ENCODE measurements at places on chromosomes 2 and 18.

- DNase-seq, result no peak
Measured at GRCh38 chr2:152335016-152335725, at the start of gene FMNL2. Gene FMNL2, plus strand, starts transcription at chr2:152335174.

DNA sequence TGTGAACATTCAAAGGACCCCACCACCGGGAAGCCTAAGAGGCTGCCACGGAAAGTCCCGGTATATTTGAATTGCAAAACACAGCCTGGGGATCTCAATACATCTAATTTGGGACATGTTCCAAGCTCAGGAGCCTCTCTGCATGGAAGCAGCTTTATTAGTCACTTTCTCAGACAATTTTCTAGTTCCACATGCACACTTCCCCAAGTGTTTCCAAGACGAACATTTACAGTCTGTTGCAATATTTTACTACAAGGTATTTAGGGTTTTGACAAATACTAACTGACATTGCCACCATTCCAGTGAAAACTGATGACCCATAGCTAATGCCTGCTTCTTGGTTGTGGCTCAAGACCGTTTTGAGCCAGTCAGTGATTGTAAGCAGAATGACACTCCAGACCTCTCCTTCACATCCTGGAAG is 145.3 kb downstream of the NCKAP5 start:
- DNase-seq, result no peak

DNA sequence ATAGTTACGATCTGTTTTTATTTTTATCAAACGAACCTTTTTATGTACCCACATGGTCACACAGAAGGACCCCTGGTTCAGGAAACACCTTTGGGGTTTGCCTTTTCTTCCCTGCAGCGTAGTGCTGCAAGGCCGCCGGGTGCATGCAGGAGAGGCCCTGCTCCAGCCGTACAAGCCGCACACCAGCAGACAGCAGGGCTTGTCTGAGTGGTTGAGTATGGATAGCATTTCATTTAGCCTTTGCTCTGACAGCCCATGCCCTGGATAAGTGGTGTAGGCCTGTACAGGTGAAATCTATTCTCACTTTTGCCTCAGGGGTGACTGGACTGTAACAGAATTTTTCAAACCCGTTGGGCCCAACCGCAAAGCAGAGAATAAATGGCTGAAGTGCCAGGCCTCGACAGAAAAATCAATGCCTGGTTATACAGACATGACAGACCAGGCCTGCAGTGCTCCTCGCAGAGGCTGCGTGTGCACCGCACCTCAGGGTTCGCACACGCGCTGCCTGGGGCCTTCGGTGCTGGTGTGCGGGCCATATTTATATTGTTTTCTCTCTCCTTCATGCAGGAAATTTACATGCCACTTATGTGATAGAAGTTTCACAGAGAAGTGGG is 279.1 kb downstream of the ZNF407 start:
- DNase-seq, result no peak

DNA sequence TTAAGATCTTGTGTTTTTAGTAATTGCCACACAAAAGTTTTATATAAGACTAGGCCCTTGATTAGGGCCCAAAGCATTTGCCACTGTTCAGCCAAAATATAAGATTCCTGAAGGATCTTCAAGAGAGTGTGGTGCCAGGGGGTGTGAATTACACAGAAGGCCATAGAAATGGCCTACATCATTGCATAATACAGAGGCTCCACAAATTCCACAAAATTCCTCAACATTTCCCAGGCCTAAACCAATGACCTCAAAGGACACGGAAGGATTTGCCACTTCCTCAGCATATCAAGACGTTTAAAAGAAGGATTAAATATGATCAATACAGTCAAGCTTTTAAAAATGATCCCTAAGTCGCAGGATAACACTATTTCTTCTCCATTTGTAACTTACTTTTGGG is 24.1 kb downstream of the COL6A3 start:
- no peak for DNase-seq

DNA sequence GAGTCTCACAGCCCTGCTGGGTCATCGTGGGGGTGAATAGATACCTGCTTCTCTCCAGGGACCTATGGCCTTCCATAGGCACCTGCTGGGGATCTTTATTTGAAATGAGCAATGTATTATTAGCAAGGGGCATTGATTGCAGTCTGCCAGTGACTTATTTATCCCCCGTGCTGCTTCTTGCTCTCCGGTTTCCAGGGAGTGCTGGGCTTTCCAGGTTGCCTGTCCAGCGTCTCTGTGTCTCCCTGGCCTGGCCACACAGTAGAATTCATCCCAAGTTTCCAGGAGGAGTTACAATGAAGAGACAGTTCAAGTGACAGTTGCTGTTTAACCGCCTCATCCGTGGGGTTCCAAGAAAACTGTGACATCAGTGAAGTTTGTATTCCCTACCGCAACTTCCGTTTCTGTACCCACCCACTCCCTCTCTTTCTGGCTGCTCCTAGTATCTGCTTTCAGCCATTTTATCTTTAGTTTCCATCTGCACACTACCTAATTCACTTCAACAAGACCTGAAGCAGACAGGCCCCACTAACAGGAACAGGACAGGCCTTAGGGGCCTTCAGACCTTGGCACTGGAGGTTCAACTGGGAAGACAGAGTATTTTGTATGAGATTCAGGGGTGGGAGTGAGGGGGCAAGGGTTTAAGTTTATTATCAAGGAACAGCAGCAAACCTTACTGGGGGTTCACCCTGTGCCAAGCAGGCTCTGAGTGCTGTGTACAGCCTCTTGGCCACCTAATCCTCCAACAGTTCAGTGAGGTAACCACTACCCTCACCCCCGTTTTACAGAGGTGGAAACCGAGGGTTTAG is 134.8 kb downstream of the PRKCE start:
- DNase-seq, result no peak

DNA sequence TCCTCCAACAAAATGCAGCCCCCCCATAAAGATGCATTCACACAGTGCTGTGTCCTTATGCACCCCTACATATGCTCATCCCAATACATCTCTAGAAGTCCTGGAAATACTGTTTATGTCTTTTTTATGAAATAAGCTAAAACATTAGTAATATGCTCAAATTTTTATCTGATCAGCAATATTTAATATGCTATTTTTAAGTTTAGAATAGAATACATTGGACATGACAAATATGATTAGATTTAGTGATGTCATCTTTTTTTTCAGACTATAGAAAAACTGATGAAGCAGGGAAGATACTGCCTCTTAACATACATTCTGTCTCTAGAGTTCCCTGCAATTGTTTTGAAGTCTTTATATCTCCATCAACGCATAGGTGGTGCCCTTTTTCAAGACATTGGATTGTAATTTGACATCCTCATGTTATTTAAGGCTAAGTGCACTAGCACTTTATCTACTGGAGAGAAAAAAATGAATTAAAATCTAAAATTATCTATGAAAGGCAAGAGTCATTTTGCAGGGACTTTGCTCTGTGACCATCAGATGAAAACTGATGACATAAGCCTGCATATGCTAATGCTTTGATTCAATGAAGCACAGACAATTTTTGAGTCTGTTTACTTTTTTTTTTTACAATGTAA is 395.3 kb downstream of the LPIN1 start:
- DNase-seq, result no peak

DNA sequence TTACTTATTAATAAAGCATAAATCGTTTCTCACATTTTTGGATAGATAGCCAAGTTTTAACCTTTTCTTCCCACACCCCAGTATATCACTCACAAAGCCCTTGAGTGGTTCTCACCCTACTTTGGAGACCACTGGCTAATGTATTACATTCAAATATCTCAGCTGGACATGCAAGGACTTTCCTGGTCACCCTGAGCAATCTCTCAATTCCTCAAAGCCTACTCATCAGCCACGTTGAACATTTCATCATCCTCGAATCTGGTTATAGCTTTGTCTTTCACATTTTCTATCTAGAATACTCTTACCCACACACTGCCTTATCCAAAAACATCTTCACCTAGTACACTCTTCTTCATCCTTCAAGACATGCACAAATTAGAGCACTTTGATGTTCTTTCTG is 71.1 kb upstream of the MAPRE2 start:
- DNase-seq, result no peak

DNA sequence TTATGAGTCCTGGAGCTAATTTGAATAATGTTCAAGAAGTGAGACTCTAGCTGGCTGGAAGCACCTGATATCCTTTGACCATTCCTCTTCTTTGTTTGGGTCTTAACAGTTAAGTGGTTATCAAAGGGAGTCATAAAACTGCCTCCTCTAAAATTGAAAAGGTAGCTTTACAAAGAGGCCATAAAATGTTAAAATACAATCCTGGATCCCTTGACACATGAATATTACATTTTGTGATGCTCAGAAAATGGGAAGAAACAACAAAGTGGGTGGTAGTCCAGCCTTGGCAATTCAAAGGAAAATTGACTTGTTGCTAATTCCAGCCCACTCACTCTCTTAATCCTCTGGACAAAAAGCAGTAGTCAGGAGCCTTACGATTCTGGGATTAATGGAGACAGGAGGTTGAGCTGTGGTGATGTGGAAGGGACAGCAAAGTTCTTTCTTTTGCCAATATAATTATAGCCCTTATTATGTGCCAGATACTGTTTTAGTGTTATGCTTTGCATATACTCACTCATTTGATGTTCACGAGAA is 339.2 kb downstream of the PDE11A start:
- DNase-seq, result no peak

DNA sequence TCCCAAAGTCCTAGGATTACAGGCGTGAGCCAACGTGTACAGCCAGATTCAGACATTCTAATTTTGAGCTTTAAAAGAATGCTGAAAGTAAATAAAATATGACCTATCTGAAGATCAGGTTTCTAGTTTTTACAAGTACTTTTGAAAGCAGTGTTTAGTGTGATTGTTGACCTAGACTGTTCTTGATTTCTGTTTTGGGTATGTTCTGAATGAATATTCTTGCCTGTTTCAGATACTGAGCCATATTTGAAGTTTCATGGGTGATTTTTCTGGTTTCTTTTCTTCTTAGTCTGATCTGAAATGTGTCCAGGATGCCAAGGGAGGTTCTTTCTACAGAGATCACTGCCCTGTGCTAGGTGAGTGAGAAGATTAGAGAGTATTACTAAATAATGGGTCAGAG is 37.2 kb downstream of the MIB1 start:
- DNase-seq, result no peak

DNA sequence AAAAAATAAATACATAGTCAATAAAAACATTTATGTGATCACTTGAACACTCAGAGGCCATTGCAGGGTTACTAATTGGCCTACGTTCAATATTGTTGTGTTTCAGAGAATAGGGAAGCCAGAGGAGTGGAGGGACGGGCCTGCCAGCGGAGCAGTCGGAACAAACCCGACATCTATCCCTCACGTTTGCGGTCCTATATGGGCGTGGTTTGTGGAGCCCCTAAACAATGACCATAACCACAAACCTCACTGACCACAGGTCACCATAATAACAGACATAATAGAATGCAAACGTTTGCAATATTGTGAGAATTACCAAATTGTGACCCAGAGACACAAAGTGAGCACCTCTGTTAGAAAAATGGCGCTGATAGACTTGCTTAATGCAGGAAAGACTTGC is 19.5 kb upstream of the ZNF516 start:
- DNase-seq, result no peak

DNA sequence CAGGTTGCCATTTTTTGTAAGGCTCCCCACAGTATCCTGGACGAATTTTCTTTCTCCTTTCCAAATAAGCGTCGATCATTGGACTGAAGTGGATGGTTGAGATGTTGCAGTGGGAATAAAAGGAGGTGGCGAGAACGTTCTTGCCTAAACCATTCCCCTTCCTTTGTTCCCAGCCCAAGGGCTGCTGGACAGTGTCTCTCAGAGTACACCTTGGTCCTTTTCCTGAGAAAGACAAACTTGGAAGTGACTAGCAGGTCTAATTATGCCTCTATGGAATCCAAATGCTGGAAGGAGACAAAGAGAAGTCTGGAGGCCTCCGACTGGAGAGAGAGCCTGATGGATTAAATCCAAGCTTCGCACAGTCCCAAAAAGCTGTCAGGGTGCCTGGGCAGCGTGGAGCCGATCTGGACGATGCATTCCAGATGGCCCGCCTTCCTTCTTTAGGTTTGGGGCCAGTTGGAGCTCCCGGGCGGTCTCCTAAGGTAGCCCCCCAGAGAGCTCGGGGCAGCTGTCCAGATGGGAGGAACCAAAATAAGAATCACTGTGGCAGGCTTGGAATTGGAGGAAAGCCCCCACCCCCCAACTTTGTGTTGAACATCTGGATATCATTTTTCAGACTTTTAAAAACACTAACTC is 186.8 kb downstream of the TMEM247 start:
- DNase-seq, result no peak

DNA sequence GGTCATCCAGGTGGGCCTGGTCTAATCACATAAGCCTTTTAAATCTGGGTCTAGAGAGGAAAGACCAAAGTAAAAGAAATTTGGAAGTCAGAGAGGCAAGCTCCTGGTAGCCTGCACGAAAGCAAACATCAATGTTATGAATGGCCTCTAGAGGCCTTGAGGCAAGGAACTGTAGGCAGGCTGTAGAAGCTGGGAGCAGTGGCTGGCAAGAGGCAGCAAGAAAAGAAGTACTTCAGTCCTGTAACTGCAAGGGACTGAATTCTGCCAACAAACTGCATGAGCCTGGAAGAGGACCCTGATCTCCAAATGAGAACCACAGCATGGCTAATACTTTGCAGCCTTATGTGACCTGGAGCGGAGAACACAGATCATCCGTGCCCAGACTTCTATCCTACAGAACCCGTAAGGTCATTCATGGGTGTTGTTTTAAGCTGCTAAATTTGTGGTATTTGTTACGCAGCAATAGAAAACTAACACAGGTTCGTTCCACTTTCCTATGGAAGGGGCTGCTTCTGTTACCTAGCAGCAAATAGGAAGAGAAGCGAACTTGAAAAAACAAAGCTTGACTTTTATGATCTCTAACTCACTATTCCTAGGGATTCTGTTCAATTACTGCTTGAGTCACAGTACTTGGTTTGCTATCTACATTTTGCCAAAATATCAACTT is 1.2 kb downstream of the IMMT start:
- no peak for DNase-seq

- DNase-seq, result no peak
Measured at GRCh38 chr2:17813010-17813741, 3.1 kb upstream of the MSGN1 start.

DNA sequence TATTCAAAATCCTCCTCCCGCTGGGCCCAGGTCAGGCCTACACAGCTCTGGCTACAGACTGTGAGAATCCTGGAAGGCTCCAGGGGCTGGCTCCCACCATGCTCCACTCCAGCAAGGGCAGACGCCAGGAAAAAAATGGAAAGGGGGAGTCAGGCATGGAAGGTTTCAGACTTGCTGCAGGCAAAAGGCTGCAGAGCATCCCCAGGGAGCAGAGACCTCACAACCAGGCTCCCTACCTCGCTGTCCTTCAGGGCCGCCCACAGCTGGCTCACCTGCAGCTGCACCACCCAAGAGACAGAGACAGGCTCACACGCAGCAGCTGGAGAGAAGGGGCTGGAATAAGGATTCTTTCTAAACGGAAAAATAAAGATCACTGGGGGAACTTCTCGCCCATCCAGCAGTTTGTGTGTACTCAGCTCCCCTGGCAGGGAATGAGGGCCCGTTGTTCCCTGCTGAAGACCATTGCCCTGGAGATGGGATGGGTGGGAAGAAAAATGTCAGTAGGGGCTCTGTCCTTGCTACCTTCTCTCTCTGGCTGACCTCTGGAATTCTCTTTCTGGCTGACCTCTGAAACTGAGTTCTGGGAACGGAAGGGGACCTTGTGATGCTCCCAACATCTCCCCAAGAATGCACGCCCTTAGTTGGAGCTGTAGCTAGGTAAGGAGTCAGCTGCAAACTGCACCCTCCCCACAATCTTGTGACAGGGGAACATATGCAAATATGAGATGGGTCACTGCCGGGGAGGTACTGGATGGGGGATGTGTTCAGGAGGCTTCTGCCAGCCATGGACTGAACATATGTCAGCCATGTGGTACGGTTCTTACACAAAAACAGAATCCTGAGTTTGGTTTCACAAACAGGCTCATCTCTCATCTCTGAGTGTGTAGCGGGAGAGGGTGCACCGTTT is 34.5 kb downstream of the BCL2 start:
- DNase-seq, result no peak

- DNase-seq, result no peak
Measured at GRCh38 chr18:77974329-77974728, 724.7 kb downstream of the GALR1 start.
